NCI-H1105 (cell line): ENCODE measurements at places on chromosomes 1 and 21.

GRCh38 chr1:10874351-10874750 lies 77.9 kb upstream of the CASZ1 start:
- DNase-seq, result no peak

GRCh38 chr21:32423320-32424190 lies 11.0 kb downstream of the EVA1C start:
- DNase-seq, result no peak

DNA sequence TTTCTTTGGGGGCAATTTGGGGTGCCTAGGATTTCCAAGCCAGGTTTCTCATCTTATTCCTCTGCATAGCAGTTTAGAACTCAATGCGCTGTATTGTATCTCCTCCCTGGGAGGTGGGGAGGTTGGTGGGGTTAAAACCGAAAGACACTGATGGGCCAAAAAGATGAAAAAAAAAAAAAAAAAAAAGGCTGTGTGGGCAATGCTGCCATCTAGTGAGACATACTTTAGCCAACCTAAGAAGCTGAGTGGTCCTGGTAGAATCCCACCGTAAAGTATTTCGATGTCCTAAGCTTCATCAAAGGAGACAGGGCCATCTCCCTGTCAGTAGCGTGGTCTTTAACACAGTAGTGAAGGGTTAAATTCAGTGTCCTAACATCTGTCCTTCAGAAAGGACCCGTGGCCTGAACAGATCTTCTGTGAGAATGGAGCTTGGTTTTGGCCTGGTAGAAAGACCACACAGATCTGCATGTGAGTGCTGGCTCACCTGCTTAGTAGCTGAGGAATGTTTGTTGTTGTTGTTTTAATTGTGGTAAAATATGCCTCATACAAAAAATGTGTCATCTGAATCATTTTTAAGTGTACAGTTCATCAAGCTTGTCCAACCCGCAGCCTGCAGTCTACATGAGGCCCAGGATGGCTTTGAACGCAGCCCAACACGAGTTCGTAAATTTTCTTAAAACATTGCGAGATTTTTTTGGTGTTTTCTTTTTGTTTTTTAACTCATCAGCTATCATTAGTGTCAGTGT lies 226.2 kb downstream of the KIF26B start:
- DNase-seq, result no peak

- DNase-seq, result no peak
Measured at GRCh38 chr1:227328405-227329019, 10.2 kb upstream of the CDC42BPA start.
